ENCODE measurements at places on chromosomes 5 and 9. TPM values are rescaled to one million over a fixed set of nuclear protein-coding genes. Genes with fewer than 3 reads are reported as not detected.

Gene CACNA1B
- total RNA-seq: not detected

Gene SPAG8
- total RNA-seq: 0.98 TPM

DNA sequence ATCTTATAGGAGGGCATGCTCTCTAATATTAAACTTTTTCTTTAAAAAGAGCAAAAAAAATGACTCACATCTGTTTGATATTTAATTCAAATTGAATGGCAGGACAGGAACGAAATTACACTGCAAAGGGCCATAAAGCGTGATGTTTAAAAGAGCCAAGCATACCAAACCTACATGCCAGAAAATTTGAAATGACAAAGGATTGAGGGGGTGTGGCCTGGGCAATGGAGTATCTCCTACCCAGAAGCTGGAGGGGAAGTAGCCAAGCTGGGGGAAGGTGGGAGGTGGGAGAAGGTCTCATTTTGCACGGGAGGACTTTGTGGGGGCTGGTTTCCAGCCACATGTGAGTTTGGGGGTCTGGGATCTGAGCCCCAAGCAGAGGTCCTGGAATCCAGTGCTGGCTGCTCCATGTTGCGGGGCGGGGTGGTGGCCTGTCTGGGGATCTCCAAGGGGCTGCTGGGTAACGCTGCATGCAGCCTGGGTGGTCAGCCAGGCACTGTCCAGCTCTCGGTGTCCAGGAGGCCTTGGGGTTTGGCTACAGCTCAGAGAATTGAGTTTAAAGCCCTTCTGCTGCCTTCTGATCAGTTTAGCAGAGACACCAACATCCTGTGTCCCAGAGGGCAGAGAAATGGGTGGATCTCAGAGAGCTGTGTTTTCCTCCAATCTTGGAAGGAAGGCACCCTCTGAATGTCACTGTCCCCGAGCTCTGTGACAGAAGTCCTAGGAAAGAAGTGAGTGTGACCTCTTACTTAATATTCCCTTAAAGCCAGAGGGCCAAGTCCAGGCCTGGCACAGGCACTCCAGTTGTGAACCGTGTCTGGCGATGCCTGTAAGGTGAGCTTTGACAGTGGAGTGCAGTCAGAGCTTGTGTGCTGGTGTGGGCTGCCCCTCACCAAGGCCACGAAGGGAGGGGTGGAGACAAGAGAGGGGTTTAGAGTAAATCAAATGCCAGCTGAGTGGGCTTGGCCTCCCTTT lies 7.6 kb downstream of the DCANP1 start:
- no peak for DNase-seq

DNA sequence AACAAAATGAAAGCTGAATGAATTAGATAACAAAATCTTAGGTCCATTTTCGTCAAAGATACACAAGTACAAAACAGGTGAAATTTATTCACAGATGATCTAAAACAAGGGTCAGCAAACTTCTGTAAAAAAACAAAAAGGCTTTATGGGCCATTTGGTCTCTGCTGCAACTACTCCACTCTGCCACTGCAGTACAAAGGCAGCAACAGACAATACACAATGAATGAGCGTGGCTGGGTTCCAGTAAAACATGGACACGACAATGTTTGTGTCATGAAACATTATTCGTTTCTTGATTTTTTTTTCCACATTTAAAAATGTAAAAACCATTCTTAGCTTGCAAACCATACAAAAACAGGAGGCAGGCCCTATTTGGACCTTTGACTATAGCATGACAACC lies 71.9 kb downstream of the ECPAS start:
- no peak for DNase-seq

DNA sequence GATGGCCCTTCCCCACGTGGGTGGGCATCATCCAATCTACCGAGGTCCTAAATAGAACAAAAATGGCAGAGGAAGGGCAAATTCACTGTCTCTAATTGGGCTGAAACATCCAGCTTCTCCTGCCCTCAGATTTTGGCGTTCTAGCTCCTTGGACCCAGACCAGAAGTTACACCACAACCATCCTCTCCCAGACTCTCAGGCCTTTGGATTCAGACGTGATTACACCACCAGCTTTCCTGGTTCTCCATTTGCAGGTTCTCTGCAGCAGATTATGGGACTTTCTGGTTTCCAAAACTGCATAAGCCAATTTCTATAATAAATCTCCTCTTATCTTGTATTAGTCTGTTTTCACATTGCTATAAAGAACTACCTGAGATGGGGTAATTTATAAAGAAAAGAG lies 73.6 kb upstream of the STARD4 start:
- DNase-seq: no peak

GRCh38 chr5:141703133-141703561 lies 21.1 kb upstream of the ARAP3 start:
- DNase-seq: no peak

DNA sequence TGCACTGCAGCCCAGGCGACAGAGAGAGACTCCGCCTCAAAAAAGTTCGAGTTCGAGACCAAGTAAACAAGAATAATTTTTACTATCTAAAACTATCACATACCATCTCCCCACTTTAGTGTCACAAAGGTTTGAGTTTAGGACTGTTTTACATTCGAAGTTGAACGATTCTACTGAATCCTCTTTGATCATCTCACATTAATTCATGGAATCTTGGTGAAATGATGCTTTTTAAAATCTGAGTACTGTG lies 715 bp upstream of the RPS6 start:
- no peak for DNase-seq

- no peak for DNase-seq
These were observed 319.1 kb downstream of the GLIS3 start for GRCh38 chr9:3980771-3981170.

GRCh38 chr9:274406-274805 lies 59.7 kb downstream of the DOCK8 start:
- DNase-seq: no peak

GRCh38 chr5:124277767-124278545 lies 468.5 kb downstream of the ZNF608 start:
- no peak for DNase-seq

- no peak for DNase-seq
These were observed 111.9 kb downstream of the SUSD1 start for GRCh38 chr9:112063151-112063550.

GRCh38 chr5:122463221-122463620 lies 151.2 kb downstream of the SNCAIP start:
- DNase-seq: no peak

GRCh38 chr5:154676508-154676907 lies 78.7 kb upstream of the LARP1 start:
- DNase-seq: no peak

DNA sequence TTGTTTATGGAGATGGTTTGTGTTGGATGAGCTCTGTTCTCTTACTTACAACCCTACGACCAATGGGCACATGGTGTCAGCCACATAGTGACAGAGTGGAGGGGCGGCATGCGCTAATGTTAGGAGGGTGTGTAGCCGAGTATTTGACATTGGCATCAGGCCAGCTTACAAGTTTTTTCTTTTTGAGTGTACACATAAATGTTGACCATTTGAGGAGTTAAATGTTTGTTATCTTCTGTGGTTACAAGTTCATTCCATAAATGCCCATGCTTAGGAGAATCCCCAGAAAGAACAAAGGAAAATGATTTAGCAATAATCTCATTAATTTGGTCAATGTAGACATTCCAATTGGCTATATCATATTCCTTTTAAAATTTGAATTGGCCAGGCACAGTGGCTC lies 180.1 kb upstream of the ELL2 start:
- DNase-seq: no peak

DNA sequence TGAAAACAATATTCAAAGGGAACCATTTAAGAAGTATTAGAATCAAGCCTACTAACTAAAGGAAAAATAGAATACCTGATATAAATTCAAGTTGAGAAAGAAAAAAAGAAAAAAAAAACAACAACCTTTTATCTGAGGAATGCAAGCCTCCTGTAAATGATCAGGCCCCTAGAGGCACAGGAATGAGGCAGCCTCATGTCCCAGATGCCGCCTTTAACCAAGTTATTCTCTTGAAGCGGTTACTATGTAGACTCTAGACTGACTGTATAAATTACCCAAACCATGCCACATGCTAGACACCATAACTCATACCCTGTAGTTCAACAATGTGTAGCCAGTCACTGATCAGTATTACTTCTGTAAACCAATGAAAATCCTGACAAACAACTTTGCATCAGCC lies 929.6 kb downstream of the TAF11L14 start:
- DNase-seq: no peak

DNA sequence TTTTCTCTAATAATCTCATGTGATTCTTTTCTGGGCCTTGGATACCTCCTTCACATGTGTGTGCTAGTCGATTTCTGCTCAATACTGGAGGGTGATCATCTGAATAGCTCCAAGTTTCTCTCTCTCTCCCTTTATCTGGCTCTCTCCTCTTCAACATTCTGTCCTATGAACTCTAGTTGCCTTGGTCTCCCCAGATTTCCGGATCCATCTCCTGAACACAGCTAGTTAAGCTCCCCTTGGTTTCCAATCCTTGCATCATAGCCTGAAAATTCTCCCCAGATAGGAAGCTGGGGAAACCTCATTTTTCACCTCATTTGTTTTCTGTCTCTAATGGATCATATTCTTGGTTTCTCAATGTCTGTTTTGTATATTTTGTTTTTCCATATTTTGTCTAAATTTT lies 832.3 kb downstream of the MTRR start:
- no peak for DNase-seq

GRCh38 chr5:56620903-56621677 lies 194.3 kb upstream of the MAP3K1 start:
- DNase-seq: no peak

DNA sequence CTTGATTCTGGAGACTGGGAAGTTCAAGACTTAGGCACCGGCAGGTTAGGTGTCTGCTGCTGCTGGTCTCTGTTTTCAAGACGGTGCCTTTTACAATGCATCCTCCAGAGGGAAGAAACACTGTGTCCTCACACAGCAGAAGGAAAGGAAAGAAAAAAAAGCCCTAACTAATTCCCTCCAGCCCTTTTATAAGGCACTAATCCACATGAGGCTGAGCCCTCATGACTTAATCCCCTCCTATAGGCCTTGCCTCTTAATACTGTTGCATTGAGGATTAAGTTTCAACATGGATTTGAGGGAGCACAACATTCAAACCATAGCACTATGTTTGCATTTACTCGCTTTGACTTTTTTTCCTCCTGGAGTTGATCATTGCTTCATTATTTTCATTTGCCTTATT lies 585.9 kb downstream of the TLR4 start:
- no peak for DNase-seq

DNA sequence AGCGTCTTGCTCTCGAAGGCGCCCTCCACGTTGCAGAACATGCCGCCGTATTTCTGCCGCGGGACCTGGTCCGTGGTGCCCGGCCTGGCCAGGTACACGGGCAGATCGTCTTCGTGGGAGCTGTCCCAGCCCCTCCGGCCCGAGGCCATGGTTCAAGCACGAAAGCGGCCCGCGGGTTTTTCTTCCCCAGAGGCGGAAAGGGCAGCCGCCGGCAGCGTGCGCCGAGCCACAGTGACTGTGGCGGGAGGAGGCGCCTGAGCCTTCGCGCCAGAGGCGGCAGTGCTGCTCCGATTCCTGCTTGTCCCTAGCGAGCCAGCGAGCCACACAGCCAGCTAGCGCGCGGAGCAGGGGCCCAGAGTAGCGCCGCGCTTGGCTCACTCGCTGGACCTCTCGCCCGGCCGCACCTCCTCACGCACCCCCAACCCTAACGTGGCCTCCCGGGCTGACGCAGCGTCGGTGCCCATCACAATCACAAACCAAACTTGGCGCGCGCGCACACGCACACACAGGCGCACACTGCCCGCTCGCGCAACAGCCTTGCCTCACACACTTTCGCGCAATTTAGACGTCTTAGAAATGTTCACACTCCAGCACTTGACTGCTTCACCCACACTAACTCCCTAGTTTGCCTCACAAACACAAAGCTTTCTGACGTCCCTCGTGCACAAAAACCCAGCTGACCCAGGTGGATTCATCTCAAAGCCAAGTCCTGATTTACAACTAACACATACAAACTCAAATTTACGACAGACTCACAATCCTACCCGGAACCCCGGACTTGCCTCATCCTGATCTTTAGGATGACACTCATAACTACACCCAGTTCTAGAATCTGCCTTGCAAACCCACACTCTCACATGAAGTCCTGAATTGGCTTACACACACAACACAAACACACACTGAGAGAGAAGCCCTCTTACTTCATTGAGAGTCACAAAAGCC lies at the start of gene DPYSL3:
Gene DPYSL3 (minus strand): TSS at position 359 of the 942 bp plus-strand sequence. CDS start 210 bp downstream, at position 149.
- DNase-seq: no peak

GRCh38 chr5:171549274-171549673 lies 129.8 kb downstream of the FGF18 start:
- DNase-seq: no peak
